IMR-90 (cell line): ENCODE measurements at places on chromosomes 12 and 14.

- DNase-seq = no peak
These were observed 183.8 kb upstream of the ATP2B1 start for GRCh38 chr12:89892436-89892835.

DNA sequence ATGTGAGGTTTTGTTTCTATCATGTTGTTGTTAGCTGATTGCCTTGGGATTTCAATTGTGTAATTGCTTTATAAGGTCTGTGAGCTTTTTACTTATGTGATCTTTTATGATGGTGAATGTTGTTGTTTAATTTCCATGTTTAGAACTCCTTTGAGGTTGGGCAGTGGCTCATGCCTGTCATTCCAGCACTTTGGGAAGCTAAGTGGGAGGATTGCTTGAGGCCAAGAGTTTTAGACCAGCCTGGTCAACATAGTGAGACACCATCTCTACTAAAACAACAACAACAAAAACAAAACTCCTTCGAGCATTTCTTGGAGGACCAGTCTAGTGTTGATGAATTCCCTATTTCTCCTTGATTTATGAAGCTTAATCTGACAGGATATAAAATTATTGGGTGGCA is 102.1 kb upstream of the PMCH start:
- DNase-seq = no peak

GRCh38 chr12:25637752-25638151 is 84.7 kb upstream of the LMNTD1 start:
- no peak for DNase-seq

DNA sequence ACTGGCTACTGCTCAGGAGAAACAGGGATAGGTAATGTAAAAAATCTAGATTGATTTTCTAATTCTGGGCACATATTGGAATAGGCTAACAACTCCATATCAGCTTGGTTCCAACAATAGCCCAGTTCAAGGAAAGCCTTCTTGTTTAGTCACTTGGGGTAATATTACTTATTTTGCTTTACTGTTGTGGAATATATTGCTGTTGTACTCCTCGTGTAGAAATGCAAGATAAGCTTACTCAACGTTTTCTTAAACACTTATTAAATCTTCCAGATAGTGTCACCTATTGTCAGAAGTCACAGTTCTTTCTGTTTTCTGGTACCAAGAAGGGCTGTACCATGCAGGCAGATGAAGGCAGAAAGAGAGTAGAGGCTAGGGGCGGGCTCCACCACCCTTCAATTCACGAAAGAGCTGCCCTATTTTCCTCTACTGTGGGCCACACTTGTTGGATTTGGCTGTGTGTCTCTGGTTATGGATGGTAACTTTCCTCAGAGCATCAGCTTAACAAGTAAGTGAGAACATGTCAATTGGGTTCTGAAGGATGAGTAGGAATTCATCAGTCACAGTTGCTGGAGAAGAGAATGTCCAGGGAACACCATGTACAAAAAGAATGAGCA is 38.0 kb downstream of the CLMN start:
- DNase-seq = no peak

DNA sequence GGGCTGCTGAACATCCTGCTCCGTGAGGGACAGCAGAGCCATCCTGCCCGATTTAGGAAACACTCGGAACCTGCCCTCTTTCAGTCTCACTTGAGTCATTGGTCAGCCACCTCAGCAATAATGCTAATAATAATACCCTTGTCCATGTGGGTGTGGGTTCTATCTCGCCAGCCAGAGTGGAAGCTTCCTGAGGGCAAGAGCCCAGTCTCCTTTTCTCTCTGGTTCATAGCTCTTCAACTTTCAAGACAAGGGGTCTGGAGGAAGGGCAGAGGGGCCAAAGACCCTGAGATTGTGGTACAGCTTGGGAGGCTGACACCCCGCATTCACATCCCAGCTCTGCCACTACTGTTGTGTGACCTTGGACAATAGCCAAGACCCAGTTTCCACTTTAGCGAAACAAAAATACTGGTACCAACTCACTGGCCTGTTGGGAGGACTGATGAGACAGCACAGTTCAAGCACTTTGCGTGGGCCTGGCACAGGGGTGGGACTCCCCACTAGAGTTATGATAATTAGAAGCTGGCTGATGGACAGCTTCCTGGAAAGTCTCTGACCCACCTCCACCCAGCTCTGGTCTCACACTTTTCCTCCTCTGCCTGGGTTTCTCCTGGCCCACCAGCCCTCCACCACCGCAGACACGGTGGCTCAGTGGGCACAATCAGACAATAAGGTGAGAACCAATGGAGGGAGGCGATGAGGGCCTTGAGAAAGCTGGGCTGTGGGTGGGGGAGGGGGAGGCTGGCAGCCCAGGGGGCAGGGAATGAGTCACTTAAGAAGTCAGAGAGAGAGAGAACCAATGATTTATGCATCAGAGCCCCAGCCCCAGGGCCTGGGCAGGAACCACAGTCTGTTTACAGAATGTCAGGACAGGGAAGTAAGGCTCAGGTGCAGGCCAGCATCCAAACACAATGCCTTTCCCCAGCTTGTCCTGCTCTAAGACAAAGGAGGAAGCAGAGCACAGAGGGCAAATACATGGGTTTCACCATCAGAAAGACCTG is 9.6 kb downstream of the FAIM2 start:
- peak; percentile 19 for DNase-seq

DNA sequence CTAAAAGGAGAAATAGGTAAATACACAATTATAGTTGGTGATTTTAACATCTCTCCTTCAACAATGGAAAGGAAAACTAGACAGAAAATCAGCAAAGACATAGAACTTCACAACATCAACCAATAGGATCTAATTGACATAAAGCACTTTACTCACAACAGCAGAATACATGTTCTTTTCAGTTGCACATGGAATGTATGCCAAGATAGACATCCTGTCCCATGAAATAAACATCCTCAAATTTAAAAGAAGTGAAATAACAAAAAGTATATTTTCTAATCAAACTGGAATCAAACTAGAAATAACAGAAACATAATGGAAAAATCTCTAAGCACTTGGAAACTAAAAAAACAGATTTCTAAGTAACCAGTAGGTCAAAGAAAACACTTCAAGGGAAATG is 296.2 kb upstream of the RGS6 start:
- DNase-seq = no peak

DNA sequence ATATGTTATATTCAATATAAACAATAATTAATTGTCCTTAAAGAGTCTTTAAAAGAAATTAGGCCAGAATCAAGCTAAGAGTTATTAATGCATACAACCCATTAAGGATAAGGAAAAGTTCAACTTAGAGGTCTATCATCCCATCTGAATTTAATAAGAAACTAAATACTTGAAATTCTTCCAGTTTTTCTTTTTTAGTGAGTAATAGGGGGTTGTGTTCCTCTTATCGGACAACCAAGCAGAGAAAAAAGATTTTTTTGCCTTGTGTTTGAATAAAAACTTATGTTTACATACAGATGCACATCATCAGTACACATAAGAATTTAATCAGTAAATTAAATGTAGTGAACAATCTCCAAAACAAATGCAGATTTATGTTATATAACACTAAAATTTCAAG is 32.5 kb downstream of the PAWR start:
- DNase-seq = peak; percentile 65

GRCh38 chr12:75457191-75457590 is 23.4 kb upstream of the GLIPR1 start:
- DNase-seq = no peak

- DNase-seq = no peak
These were observed 16.7 kb upstream of the LYZ start for GRCh38 chr12:69331519-69331908.

- peak; percentile 5 for DNase-seq
These were observed 1.9 kb downstream of the SGPP1 start for GRCh38 chr14:63725786-63726460.

DNA sequence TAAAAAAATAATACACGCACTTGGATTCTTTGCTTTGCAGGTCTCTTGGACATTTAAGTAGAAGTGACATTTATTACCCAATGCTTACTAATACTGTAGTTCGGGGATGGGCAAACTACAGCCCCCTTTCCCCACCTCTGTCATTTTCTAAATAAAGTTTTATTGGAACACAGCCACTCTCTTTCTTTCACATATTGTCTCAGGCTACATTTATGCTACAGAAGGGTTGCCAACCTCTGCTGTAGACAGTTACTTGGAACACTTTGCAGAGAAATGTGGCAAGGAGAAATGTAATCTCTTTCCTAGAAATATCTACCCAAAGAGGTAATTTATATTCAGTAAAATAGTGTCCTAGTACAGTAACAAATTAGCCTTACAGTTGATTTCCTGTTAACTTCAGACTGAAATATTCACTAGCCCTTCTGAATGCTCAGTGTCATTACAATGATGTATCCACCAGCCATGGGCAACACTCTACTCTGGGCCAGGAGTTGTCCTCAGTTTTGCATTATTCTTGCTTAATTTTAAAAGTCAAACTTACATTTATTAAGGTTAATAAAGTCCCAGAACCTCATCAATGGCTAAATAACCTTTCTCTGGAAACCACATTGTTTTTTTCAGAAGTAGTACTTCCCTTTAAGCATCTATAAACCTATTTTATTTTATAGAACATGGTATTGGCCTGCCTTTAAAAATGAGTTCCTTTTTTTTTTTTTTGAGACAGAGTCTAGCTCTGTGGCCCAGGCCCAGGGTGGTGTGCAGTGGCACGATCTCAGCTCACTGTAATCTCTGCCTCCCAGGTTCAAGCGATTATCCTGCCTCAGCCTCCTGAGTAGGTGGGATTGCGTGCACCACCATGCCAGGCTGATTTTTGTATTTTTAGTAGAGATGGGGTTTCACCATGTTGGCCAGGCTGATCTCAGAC is 269.6 kb upstream of the AMIGO2 start:
- DNase-seq = no peak

- peak; percentile 15 for DNase-seq
These were observed 55.8 kb upstream of the VRK1 start for GRCh38 chr14:96741151-96741977.

DNA sequence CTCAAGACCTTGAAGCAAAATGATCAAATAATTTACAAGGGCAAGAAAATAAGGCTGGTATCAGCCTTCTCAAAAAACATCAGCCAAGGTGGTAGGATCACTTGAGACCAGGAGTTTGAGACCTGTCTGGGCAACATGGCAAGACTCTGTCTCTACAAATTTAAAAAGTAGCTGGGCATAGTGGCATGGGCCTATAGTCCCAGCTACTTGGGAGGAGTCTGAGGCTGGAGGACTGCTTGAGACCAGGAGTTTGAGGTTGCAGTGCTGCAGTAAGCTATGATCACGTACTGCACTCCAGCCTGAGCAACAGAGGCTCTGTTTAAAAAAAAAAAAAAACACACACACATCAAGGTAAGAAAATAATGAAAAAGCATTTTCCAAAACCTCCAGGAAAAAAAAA is 22.1 kb downstream of the SEC23A start:
- no peak for DNase-seq

- DNase-seq = no peak
These were observed 18.5 kb upstream of the KLRD1 start for GRCh38 chr12:10289005-10289754.

DNA sequence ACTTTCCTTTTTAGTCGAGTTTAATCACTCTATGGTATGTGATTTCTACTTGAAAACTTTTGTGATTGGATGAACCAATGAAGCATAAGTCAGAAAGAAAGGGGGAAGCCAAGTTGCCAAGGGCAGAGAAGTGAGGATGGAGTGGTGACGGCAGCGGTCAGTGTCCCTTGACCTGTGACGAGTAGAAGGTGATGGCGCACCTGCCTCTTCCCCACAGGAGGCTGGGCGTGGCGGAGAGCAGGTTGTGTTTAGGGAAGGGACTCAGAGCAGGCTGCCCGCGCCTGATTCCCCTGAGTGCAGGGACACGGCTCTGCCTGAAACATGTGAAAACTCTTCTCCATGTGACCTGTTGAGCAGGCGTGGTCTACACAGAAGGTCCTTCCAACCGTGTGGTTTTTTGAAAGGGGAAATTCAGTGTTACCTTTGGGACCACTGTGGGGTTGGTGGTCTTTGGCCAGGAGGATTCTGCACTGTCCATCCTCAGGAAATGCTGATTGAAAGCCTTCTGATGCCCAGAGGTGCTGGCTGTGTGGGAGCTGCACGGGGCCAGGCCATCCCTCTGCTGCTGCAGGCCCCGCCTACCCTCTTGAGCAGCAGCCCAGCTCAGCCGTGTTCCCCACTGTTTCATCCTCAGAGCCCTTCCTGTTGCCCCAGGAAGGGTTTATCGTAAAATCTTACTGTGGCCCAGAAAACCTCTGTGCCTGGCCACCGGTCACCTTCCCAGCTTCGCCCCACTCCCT is 23.5 kb upstream of the AMN start:
- DNase-seq = no peak

- peak; percentile 11 for DNase-seq
These were observed 1.2 kb upstream of the COX14 start for GRCh38 chr12:50110762-50111351.

- peak; percentile 76 for DNase-seq
These were observed 48.5 kb upstream of the CPM start for GRCh38 chr12:68981516-68981915.

DNA sequence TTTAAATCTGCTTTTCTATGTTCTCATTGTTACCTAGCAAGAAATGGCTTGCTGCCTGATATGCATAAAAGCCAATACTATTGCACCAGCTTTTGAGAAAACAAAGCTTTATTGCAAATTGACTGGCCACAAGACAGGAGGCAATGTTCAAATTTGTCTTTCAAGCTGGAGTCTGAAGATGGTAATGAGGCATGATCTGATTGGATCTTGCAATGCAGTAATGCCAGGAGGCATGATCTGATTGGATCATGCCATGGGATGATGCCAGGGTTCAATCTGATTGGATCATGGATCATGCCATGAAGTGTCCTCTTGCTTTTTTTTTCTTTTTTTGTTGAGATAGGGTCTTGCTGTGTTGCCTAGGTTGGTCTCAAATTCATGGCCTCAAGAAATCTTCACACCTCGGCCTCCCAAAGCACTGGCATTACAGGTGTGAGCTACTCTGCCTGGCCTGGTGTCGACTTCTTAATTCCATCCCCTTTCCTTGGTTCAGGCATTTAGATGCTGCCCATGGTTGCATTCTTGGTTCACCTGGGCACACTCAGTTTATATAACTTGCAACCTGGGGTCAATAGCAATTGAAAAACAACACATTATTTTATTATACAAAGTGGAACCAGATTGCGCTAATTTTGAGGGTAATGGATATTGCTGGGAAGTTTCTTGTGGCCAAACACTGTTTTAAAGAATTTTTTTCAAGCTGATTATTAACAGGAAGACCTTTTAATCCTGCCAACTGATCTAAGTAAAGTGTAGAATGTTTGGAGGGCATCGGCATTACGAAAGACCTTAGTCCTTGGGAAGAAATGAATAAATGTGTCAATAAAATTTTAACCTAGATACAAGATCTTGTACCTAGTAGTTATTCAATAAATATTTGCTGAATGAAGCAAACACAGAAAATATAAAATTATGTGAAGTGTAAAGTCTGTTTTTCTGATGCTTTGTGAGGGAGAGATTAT is 38.8 kb downstream of the HSD17B6 start:
- no peak for DNase-seq

DNA sequence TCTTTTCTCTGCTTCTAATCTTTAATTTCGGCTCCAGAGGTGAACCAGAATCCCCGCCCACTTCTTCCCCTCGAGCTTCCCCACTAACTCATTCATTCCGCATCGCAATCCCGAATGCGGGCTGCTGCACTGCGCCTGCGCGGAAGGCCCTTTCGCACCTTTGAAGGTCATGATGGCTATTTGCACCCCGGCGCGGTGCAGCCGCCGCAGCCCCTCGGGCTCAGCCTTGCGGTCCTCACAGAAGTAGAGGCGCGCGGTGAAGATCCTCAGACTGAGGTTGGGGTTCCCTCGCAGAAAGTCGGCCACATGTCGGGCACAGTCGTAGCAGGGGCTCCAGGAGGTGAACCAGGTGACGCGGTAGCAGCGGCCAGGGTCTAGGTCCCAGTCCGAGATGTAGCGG is 7.6 kb downstream of the AICDA start:
- no peak for DNase-seq
